ENCODE measurements at places on chromosomes 3 and 15.

GRCh38 chr3:41518626-41519025, 319.3 kb downstream of the CTNNB1 start:
- no peak for DNase-seq

GRCh38 chr3:195093731-195094130, 177.2 kb downstream of the XXYLT1 start:
- no peak for DNase-seq

- DNase-seq: no peak
Measured at GRCh38 chr15:55742498-55742926, 440 bp downstream of the PRTG start.

GRCh38 chr15:88083811-88084760, 172.5 kb downstream of the NTRK3 start:
- no peak for DNase-seq

DNA sequence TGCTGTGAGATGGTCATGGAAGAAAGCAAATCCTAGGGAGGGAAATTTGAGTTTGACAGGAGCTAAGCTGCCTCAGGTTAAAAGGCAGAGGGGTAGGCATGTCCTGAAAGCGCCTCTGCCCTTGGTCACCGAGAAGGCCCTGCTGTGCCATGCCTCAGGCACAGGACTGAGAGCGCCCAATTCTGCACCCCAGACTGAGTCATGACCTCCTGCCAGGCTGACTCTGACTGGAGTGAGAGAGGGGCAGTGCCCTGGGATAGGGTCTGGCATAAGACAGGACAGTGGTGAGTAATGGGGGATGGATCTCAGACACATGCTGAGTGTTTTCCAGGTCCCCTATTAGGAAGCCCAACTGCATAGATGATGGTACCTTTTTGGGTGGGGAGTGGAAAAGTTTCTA, 44.4 kb downstream of the EPHB1 start:
- no peak for DNase-seq

- no peak for DNase-seq
Measured at GRCh38 chr3:195269375-195270078, 1.4 kb downstream of the XXYLT1 start.

DNA sequence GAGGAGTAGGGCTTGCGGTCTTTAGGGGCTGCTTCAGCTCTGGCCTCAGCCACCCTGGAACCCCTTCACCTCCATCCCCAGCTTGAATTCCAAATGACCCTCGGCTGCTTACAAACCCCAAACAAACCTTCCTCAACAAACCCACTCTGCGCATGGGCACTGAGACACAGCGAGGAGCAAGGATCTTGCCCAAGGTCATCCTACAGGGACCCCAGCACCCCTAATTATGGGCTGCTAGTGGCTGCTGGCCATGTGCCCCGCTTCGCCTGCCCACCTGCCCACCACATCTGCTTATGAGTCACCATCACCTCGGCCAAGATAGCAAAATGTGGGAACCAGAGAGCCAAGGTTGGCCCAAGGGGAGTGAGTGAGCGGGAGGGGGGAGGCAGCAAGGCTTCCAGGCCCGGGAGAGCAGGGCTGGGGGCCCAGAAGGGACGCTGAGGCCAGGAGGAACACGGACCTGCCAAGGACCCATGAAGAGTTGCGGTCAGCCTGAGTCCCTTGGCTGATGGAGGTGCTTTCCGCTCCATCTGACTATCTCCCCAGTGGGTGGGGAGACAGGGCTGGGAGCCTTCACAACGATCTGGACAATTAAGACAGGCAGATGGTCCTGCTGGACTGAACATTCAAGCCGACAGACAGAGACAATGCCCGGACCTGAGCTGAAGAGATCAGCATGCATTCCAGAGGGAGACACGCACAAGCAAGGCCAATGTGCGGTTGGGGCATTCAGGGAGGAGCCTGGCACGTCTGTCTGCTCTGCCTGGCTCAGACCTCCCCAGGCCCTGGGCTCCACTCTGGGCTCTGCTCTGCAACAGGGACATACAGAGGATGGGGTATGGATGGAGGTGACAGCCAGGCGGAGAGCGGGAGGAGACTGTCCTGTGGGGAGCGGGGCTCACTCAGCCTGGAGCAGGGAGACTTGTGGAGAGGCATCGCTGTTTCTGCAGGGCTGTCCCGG, 10.8 kb upstream of the GRIP2 start:
- no peak for DNase-seq

DNA sequence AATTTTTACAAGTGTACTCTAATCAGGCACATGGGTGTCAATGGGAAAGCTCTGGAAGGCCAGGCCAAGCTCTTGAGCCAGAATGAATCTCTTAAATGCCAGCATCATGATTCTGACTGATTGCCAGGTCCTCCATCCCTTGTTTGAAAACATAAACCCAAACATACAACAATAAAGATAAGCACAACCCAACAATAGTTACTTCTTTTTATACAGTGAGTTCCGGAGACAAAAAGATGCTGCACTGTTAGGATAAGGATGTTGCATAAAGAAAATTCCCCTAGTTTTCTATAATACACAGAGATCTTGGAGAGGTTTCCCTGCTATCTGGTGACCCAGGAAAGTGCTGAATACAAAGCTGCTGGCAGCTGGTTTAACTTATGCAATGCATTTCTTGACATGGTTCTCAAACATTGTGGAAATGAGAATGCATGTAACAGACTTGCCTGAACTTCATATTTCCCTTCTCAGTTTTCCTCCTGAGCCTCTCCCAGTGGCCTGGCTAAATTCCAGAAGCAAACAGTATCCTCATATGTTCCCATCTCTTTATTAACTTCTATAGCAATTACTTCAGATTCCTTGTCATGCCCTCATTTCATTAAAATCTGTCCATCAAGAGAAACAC, 180.1 kb upstream of the PRICKLE2 start:
- no peak for DNase-seq

DNA sequence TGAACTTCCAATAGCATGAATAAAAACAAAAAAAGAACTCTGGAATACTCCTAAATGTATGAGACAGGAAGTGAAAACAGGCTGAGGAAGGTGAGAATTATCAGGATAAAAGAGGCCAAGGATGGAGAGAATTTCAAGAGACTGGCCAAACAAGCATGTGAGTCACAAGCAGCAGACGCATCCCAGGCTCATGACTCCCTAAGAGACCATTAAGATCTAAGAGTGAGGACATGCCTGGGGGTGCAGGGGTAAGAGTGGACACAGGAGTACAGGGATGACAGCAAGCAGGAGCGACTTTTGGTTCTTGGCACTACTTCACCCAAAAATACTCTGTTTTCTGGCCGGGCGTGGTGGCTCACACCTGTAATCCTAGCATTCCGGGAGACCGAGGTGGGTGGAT, 7.1 kb downstream of the SCAMP2 start:
- DNase-seq: no peak

- no peak for DNase-seq
Measured at GRCh38 chr3:141952611-141953010, 76.2 kb downstream of the ATP1B3 start.

DNA sequence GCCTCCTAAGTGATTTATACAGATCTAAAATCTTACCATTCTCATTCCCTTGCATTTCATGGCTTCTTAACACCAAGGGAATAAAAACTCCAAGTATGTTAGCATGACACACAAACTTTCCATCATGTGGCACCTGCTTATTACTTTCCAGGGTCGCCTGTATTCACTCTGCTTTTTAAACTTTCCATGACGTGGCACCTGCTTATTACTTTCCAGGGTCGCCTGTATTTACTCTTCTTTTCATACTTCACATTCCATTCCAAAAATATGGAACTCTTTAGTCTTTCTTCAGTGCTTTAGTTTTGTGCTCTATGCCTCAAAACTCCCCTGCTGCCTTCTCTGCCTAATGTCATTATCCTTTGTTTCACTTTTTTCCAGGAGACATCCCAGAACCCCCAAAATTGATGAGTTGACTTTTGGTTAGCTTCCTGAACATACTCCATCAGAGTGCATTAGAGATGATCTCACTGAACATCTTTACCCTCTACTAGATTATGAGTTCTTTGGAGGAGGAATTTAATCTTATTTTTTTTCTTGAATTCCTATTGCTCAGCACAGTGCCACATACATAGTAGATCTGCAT, 47.0 kb downstream of the CALML4 start:
- no peak for DNase-seq

DNA sequence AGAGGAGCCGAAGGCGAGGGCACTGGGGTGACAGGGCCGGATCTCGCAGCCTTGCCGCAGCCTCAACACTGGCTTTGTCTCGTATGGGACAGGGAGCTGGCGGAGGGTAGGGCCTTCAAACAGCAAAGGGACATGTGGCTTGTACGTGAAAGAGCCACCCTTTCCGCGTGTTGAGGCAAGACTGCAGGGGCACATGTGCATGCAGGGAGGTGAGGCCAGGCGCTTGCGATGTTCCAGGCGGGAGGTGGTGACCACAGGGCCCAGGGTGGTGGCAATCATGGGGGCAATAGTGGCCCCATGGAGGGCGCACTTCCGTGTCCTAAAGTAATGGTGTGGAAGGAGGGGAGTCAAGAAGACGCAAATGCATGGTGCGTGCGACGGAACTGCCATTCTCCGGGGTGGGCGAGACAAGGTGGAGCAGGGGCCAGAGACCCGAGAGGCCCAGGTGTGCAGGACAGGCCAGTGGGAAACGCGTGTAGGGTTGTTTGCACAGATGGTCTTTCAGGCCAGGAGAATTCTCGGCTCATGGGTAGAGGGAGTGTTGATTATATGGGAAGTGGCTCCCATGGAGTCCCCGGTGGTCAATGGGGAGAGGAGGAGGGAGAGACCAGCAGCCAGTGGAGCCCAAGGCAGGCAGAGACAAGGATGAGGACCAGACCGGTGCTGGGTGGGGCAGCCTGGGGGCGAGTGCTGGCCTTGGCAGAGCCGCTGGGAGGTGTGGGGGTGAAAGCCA, 45.8 kb upstream of the PCSK6 start:
- DNase-seq: no peak

DNA sequence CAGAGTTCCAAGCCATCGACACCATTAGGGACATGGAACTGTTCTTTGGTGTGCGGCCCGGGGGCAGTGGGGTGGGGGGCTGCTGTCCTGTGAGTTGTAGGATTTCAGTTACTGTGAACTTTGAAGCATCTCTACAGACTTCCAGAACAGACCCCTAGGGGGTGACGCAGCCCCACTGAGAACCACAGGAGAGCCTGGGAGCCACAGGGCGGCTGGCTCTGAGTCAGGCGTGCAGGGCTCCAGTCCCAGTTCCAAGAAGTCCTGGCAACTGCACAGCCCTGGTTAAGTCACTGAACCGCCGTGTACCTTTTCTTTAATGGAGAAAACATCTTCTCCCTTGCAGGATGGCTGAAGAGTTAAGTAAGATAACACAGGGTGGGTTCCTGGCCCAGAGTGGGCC, 23.5 kb upstream of the LRTM1 start:
- no peak for DNase-seq

- no peak for DNase-seq
Measured at GRCh38 chr15:90787881-90788280, 70.7 kb downstream of the BLM start.

GRCh38 chr3:61627768-61628185, 66.4 kb downstream of the PTPRG start:
- no peak for DNase-seq

- DNase-seq: no peak
Measured at GRCh38 chr3:172449466-172450149, 1.4 kb upstream of the GHSR start.

DNA sequence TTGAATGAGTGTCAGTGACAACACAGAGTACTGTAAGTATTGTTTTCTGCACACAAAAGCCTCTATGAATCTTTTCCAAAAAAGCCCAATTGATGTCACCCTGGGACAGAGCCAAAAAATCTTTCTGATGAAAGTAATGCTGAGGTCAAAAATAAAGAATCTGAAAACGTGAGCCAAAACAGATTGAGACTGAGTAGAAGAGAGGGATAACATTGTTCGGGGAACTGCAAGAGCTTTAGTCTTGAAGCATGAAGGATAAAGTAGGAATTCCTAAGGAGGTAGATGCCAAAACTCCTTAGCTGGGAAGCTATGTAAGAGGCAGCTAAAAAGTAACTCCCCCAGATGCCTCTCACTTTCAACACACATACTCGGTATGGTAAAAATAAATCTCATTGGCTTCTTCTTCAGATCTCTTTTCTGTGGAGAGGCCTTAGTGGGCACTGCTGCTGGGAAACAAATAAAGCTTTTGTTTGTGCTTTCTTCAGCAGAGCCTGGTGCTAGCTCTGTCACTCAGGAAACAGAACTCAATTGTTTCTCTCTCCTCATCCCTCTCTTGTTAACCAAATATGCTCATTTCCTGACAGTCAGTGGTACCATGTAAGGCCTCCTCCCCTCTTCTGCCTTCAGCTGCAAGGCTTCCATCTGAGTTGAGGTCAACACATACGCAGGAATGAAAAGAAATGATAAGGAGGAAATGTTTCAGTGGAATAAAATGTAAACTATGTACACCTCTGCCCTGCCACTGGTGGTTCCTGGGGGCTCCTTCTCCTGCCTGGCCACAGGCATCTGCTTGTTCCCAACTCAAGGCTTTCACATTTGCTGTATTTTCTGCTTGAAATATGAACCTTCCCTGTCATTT, 58.1 kb downstream of the CD200 start:
- DNase-seq: no peak

DNA sequence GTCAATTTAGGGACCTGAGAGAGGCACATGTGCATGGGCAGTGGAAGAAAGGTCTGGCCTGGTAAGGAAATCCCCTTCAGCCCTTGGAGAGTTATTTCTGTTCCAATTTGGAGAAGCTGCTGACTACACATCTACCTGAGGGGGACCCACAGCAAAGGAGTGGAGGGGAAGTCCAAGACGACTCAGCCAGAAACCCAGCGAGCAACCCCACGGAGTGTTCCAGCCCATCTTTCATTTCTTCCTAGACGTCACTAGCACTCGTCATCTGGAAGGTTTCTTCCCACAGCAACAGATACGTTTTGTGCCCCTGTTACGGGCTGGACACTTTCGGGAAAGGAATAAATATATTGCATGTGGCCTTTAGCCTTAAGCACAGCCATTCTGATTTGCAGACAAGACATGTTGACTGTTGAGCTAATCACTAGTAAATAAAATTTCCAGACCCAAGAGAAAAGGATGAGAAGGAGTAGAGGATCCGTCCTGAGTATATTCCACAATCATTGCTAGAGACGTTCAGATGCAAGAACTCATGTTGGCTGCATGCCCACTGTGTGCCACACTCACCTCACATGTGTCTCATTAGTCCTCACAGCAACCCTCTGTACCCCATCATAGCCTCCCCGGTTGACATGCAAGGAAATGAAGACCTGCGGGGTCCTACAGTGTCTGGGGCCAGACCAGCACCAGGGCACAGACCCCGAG, 7.8 kb upstream of the FAM174B start:
- DNase-seq: no peak

DNA sequence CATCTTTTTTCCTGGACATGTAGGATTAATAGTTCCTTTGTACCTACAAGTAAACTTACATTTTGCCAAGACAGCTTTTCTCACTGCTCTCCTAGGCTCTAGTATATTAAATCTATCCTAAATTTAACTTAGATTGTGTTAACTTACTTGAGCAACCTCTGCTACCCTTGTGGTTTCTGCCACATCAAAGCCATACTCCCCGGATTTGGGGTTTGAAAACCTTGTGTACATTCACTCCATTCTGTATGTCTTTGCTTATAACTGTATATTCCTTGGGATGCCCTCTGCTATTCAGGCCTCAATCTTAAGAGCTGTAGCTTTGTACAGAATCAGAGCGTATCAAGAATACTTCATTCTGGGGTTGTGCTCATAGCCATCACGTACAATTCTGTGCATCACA, 60.4 kb downstream of the ARIH1 start:
- DNase-seq: no peak

- no peak for DNase-seq
Measured at GRCh38 chr15:82530606-82531379, 9.5 kb downstream of the RPS17 start.

GRCh38 chr3:141415953-141416352, 47.6 kb downstream of the ZBTB38 start:
- no peak for DNase-seq

- DNase-seq: no peak
Measured at GRCh38 chr15:69313432-69314000, 14.8 kb downstream of the PAQR5 start.

- DNase-seq: no peak
Measured at GRCh38 chr3:59607656-59608055, 557.8 kb upstream of the CFAP20DC start.
